Activated CD8-positive, alpha-beta memory T cell treated with anti-CD3 and anti-CD28 coated beads, Interleukin-2, amount 50 U/mL, for 48 hours (primary cell): ENCODE measurements at places on chromosomes 1 and 21.
A peak's percentile ranks its signal among the peaks of the same experiment; 100 is the strongest.

DNA sequence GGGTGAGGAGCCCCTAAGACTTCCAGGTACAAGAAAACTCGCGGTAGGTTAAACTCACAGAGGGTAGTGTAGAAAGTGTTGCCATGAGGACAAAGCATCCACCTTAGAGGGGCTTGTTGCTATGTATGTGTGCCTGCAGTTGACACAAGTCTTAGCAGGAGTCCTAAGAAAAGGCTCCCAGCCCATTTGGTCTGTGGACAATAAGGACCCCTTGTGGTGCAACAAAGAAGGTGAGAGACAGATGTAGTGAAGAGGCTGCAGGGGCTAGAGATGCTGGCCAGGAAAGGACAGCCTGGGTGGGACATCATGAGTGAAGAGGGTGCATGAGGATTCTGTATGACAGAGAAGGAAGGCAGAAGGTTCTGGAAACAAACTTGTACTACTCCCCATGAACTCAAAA is 36.3 kb upstream of the IL10 start:
- no peak for DNase-seq

GRCh38 chr21:29334717-29335428 is 36.2 kb downstream of the BACH1 start:
- DNase-seq = no peak

DNA sequence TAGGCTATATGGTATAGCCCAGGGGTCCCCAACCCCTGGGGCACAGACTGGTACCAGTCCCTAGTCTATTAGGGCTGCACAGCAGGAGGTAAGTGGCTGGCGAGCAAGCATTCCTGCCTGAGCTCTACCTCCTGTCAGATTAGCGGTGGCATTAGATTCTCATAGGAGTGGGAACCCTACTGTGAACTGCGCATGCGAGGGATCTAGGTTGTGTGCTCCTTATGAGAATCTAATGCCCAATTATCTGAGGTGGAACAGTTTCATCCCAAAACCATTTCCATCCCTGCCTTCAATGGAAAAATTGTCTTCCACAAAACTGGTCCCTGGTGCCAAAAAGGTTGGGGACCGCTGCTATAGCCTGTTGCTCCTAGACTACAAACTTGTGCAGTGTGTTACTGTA is 22.8 kb upstream of the ZBTB8A start:
- no peak for DNase-seq

GRCh38 chr1:22778408-22778807 is 67.8 kb downstream of the EPHB2 start:
- no peak for DNase-seq

- DNase-seq = no peak
These were observed 26.1 kb upstream of the NMNAT2 start for GRCh38 chr1:183444243-183444642.

DNA sequence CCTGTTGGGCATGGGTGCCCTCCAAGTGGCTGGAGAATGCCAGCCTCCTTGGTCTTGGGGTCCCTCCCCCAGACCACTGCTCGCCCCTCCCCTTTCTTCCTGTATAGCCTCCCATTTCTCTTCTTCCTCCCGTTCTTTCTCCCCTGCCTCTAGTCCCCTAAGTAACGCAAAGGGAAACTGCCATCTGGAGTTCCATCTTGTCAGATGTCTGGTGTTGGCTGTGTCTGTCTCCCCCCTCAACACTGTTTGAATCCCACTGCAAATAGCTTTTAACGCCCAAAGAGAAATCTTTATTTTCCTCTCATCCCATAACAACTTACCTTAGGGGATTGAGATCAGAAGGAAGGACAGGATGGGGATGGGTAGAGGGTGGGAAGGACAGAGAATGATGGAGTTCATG is 55.3 kb upstream of the CSF3R start:
- DNase-seq = no peak

DNA sequence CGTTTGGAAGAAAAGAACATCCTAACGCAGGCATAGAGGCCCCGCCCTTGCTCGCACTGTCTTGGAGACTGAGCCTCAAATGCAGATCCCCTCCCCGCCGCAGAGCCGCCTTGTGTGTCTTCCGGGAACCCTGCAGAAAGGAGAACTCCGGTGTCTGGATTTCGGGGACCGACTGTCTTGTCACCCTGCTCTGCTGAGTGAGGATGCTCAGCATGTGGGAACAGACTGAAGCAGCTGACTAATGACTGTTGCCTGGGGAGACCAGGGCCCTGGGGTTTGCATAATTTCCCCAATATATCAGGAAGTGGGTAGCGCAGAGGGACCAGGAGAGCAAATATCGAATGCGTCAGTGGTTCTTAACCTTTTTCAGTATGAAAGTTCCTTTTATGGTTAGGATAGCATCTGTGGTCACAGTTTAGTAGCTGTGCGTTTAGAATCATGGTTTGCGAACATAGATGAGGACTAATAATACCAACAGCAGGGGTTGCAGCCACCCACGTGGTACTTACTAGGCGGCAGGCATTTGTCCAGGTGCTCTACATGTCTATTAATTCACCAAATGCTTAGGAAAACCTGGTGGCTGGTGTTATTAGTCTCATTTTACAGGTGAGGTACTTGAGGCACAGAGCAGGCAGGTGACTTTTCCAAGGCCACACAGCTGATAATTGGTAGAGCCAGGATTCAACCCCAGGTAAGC is 14.3 kb downstream of the GPR137B start:
- DNase-seq = no peak

GRCh38 chr1:34978921-34979320 is 6.2 kb downstream of the TMEM35B start:
- DNase-seq = no peak

- no peak for DNase-seq
These were observed 53.0 kb upstream of the KAZN start for GRCh38 chr1:14545422-14546025.

DNA sequence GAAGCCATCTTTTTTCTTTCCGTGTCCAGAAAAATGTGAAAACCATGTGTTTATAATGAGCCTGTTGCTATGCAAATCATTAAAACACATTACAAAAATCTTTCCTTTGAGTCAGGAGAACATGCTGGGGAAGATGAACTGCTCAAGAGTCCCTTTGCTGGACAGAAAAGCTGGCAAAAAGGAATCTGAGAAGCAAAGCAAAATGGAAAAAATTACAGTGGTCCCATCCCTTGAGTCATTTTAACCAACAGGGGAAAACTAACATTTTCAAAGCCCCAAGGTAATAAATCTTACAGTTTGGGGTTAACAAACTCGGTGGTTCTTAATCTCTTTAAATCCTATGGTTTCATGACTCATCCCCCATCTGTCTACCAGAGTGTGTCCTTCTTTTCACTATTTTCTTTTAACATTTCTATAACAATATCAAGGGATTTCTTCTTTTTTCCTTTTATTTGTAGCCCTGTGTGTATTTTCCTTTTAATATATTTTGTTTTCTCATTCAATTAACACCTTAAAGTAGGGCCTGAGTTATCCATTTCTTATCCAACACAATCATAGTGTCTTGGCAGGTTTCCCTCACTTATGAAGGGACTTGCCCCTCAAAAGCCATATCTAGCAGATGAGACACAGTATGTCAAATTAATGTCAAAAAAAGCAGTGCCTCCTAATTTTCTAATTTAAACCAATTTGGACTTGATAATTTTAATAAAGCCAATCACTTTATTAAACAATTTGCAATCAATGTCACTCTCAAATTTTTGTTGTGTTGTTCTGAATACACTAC is 105.4 kb downstream of the PTPN14 start:
- DNase-seq = no peak

GRCh38 chr1:223715604-223716172 is 3.3 kb downstream of the CAPN2 start:
- DNase-seq = no peak

- no peak for DNase-seq
These were observed 51.4 kb upstream of the COL6A2 start for GRCh38 chr21:46046471-46046870.

DNA sequence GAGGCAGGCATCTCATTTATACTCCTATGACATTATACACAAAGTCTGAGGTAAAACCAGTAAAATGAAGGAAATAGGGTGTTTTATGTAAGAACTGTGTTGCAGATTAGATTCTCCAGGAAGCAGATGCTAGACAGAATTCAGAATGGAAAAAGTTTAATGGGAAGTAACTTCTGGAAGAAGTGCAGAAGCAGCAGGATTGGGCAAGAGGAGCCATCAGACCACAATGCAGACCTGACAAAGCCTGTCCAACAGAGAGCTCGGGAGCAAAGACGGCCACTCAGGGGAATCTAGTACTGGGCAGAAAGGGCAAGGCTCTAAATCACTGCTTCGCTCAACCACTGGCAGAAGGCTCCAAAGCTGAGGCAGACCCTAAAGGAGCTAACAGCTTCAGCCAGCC is 33.7 kb downstream of the FBXO42 start:
- no peak for DNase-seq

- no peak for DNase-seq
These were observed 73.8 kb downstream of the MTR start for GRCh38 chr1:236868625-236869467.

- DNase-seq = no peak
These were observed 908.7 kb downstream of the TTLL7 start for GRCh38 chr1:83090195-83090594.

GRCh38 chr1:154304664-154305337 is 16.1 kb upstream of the AQP10 start:
- peak; percentile 73 for DNase-seq

DNA sequence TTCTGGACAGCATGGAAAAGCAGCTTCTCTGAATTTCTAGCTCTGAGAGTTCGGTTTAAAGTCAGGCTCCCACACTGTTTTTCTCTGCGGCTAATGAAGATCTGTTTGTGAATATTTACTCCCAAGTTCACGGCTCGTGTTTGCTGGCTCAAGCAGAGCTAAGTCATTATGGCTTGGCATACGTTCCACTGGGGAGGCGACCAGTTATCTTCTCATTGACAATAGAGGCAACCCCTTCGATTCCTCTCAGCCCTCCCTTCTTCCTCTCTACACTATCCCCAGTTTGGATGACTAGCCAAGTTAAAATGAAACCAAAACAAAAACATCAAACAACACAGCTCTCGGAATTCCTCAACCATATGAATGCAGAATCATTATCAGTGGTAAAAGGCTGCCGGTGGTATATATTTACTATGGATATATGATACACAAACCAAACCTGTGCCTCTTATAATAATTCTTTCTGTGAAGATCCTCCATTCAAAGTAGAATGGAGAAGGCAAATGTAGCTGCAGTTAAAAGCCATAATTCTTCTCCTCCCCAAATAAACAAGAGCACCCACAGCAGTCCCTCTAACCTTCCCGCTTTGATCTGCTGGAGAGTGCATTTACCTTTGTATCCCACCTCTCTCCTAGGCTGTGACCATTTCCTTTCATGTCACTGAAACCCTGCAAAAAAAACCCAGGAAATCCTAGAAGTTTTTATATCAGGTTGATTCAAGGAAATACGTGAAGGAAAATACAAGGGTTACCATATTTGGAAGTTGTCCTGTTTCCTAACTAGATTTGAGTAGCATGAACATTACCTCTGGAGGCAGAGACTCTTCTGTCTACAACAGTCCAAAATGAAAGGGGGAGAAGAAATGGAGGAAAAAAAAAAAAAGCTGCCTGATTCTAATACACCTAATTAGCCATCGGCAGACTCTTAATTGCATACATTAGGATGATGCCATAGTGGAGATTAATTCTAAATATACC is 108.3 kb upstream of the USH2A start:
- DNase-seq = no peak
